ENCODE measurements at places on chromosomes 2 and 18. TPM values are rescaled to one million over a fixed set of nuclear protein-coding genes. Genes with fewer than 3 reads are reported as not detected.

DNA sequence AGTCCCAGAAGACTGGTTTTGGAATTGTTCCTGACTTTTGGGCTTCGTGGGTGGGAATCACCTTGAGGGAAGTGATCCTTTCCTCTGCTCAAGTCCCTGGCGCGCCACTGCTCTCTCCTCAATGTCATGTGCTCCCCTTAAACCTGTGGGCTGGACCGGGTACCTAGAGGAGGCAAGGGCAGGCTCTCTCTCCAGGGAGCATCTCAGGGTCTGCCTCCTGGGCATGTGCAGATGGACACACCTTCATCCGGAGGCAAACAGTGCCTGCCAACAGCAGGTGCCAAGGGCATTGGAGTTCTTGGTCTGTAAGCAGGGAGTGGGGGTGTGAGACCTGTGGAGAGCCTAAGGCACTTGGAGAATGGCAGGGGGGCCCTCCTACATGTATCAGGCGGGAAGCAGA is 142.6 kb downstream of the INHBB start:
- DNase-seq: no peak

DNA sequence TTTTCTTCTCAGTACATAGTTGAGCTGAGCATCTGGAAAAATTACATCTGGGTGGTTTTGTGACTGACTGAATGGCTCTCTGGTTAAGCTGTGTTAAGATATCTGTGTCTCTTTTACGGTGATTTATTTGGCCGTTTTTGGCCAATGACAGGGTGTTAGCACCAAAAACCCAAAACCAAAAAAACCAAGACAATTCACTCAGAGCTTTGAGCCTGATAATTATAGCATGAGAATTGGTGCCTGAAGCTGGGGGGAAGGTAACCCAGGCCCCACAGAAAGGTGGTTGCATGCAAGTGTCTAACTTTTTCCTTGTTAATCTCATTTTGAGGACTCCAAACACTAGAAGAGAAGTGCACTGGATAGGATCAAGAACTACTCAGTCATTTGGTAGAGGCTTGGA is 4.5 kb downstream of the CD28 start:
- DNase-seq: no peak

GRCh38 chr2:148022882-148023281 is 2.0 kb downstream of the MBD5 start:
- no peak for DNase-seq

GRCh38 chr2:219128396-219128795 is 32.2 kb downstream of the NHEJ1 start:
- DNase-seq: no peak

DNA sequence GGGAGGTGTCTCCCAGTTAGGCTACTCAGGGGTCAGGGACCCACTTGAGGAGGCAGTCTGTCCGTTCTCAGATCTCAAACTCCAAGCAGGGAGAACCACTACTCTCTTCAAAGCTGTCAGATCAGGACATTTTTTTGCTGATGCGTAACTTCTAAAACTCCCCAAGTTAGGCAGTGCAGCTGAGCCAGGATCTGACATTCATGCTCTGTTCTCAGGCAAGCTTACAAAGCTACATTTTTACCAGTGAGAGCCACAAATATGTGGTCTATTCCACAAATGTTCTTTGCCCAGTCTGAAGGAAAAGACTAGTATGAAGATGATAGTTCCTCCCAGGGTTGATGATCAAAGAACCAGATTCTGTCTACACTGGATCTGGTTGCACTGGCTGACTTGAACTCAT is 184.1 kb downstream of the MTCL1 start:
- no peak for DNase-seq

- DNase-seq: no peak
Observed at GRCh38 chr2:207956771-207957170, 68.6 kb downstream of the PLEKHM3 start.

DNA sequence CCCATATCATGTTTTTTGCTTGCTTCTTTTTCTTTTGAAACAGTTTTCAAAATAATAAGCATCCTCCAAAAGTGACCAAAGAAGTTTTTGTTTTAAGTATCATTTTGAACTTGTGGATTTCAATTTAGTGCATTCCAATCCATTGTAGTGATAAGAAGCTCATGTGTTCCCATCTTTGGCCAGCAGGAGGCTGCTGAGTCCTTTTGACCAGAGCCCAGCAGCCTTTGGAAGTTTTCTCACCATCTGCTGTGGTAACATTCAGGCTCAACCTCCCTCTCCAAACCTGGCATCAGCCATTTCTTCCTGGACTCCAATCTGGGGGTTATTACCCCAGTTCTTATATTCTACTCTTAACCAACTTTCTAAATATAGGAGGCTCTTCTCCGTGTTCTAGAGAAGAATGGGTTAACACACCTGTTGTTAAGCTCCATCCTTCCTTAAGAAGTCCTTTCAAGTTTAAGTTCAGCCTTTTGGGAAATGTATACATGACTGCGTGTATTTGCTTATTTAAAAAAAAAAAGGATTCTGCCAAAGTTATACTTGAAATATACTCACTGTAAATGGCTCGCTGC is 39.0 kb upstream of the MAL start:
- no peak for DNase-seq

WDR7 gene
- total RNA-seq: 28.5 TPM

DNA sequence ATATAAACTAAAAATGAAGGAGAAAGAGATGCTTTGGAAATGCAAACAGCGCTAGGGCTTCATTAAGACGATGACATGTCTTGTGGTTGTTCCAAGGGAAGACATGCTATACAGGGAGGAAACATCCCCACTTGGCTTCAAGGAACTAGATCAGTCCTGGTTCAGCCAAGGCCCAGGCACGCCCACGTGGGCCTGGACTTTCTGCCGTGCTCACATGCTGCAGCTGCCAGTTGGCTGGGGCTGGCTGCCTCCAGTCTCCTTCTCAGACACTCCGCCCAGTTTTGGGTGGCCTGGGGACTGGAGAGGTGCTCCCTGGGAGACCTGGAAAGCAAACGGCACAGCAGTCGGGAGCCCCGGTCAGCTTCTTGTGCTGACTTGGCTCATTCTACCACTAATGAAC is 109.6 kb downstream of the GLI2 start:
- peak; percentile 88 for DNase-seq

HOXD3 gene
- total RNA-seq: 4.2 TPM

CROCC2 gene
- not detected for total RNA-seq

GRCh38 chr2:234138836-234139235 is 88.3 kb downstream of the SPP2 start:
- no peak for DNase-seq

- no peak for DNase-seq
Observed at GRCh38 chr2:23705771-23706612, 220.9 kb downstream of the ATAD2B start.

GRCh38 chr2:227132986-227133385 is 31.0 kb downstream of the COL4A4 start:
- no peak for DNase-seq

DNA sequence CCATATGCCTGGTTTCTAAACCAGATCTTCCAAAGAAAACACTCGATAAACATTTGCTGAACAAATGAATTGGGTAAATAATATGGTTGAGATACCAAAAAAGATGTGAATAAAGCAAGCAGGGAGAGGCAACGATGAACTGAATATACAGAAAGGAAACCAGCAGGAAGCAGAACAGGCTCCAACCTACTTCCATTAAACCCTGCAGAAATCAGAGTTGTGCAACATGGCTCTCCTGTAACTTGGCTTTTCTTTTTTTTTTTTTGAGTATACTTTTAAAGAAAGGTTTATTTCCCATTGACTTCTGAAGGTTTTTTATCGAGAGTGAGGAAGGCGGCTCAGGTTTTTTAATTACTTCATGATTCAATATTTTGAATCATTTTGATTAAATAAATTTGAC is 23.5 kb downstream of the ITSN2 start:
- DNase-seq: no peak

GRCh38 chr2:168215813-168216212 is 31.6 kb downstream of the STK39 start:
- DNase-seq: no peak

DSG4 gene
- not detected for total RNA-seq

DNA sequence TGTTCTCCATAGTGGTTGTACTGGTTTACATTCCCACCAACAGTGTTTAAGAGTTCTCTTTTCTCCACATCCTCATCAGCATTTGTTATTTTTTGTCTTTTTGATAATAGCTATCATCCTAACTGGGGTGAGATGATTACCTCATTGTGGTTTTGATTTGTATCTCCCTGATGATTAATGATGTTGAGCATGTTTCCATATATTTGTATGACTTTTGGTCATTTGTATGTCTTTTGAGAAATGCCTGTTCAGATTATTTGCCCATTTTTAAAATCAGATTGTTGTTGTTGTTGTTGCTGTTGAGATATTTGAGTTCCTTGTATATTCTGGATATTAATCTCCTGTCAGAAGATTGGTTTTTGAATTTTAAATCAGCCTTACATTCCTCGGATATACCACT is 147.5 kb downstream of the NCOA1 start:
- DNase-seq: no peak

DNA sequence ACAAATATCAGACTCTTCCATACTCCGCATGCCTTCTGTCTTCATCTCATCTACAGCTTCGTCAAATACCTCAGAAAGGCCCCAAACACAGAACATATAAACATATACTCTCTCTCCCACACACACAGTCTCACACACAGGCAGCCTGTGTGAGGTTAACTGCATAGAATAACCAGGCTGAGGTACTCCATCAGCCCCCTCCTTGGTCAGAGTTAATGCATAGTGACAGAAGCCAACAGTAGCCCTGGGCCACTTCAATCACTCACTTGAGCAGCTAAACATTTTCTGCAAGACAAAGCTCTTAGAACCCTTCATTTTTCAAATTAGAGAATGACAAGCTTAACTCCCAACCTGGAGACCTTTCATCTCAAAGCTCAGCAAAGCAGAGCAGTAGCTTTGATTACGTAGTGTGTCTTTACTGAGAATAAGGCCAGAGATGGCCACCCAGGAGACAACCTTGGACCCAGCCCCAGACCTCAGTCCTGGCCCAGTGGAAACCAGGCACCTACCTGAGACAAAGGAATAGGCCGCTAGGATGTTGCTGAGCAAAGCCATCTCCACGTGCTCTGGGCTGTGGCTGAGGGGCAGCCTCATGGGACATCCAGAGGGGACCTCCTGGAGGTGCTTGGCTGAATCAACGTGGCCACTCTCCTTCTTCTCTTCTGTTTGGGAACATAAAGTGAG is 43.0 kb downstream of the EVA1A start:
- DNase-seq: no peak

DNA sequence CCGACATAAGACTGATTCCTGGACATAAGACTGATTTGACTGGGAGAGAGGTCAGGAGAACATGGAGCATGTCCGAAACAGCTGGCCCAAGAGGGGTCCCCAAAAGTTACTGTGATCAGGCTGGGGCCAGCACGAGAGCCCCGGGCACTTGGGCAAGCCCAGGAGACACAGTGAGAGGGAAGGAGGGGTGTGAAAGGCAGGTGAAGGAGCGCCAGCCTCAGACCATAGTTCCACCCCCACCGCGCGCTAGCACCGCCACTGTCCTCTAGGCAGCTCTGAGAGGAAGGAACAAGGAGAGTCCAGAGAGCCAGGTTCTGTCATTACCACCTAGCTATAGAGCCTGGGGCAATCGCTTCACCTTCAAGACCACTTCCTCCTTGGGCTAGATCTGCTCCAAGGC is 78.2 kb upstream of the DAPL1 start:
- DNase-seq: no peak

GRCh38 chr2:104871649-104871971 is 17.7 kb downstream of the POU3F3 start:
- DNase-seq: no peak

DNA sequence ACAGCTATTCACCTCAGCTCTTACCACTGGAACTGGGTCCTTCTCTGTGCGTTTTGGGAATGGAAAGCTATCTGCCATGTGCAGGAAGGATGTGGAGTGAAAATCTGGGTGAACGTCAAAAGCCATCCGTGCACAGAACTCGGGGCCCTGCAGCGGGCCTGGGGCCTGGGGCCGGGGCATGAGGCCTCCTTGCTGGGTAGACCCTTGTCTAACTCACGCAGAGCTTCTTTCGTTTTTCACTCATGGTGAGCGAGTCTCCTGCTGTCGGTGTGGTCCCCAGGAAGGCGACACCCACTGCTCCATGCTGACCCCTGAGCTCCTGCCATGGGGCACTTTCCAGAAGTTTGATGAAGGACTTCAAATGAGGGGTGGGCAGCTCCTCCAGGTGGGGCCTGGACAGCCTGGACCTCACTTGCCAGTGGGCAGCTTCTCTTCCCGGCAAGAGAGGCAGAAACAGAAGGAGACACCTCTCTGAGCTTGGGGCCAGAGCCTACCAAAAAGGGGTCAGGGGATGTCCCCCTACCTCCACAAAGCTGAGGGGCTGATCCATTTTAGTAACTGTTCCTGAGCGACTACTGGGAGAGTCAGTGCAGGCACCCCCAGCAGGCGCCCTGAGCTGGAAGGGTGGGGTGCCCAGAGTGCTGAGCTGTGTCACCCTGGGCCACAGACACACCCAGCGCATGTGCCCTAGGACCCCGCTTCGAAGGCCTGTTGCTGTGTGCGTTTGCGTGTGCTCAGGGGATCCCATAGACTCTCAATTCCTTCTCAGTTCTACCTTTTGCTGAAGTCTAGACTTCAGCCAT is 117.7 kb upstream of the HDAC4 start:
- DNase-seq: no peak

DNA sequence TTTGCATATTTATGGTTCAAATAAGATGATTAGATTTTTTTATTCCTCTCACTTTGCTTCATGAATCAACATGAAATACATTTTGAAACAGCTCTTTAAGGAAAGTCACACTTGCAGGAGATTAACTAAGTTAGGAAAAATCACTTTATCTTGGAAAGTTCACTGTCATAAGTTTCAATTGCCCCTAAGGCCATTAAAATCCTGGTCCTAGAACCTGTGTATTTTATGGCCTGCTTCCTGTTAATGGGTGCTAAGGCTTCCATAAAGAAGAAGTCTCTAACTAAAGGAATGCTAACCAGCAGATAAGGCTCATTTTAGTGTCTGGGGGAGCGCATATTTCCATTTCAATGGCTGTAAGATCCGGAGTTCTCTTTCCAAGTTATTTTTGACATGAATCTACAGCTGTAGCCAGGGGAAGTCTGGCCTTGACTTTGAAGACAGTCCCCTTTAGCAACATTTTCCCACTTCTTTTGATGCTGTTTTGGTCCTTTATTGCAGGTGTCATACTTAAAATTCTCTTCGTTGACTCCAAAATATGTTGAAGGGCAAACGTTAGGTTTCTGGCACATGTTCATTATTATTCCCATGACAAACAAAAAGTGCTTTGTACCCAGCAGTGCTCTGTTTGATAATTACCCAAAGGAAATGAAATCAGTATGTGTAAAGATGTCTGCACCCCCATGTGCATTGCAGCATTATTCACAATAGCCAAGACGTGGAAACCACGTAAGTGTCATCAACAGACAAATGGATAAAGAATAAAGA is 34.4 kb upstream of the SH3BP4 start:
- no peak for DNase-seq

LTBP1 gene
- total RNA-seq: 63.7 TPM

CCDC178 gene
- under 0.01 TPM for total RNA-seq

DNA sequence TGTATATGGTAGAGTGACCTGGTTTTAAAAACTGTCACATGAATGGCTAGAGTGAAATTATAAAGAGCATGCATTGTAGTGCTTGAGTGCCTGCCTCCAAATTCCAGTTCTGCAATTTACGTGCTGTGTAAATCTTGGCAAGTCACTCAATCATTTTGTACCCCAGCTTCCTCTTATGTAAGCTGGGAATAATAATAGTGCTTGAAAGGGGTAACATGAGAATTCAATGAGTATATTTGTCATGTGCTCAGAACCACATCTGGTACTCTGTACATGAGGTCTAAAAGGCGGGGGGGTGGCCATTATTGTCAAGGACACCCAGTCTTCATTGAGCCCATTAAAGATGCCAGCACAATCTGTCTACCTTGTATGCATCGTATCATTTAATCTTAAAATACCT is 214.8 kb downstream of the MC4R start:
- no peak for DNase-seq
